NCI-H2107 (cell line): ENCODE measurements at places on chromosomes 12 and 14.

- no peak for DNase-seq
Measured at GRCh38 chr12:102593134-102593533, 112.8 kb upstream of the IGF1 start.

- DNase-seq = no peak
Measured at GRCh38 chr12:122837306-122838265, 2.3 kb downstream of the HIP1R start.

DNA sequence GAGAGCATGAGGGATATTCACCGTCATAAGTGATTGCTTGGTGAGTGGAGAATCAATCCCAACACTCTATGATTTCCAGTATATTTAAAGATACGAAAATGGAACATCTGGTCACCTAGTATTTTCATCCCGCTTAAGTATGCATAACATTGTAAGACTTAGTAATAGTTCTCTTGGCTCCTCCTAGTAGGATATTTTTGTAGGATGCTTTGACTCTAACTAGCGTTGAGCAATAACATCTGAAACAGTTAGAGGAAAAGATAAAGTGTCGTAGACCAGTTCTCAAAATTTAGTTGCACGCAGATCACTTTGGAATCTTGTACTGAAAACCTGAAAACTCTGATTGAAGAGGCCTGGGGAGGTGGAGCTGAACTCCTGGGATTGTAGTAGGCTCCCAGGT lies 7.6 kb downstream of the SAMD4A start:
- no peak for DNase-seq

- no peak for DNase-seq
Measured at GRCh38 chr14:90715993-90716392, 100.2 kb downstream of the TTC7B start.

GRCh38 chr14:77488558-77488957 lies 10.1 kb downstream of the ISM2 start:
- DNase-seq = no peak

DNA sequence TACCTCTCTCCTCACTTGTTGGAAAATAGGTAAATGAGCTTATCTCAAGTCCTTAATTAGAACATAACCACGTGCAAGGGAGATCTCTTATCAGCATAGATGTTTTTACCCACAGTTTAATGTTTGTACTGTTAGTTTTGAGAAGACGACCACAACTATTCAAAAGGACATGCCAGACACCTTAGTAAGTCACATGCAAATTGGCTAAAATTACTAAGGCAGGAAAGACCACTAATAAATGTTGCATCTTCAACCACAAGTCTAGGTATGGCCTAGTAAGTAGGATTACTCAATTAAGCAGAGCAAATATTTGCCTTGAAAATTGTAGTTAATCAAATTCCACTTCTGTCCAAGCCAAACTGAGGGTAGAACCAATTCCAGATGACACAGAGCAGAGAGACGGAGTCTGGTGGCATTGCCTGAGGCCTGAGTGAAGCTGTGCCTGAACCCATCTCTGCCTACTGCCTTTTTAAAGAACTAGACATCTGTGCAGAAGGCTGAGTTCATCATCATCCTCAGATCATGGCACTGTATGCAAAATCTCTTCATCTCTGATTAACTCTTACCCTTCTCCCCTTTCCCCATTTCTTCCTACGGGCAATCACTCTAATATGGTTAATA lies 29.7 kb upstream of the CHST11 start:
- no peak for DNase-seq

GRCh38 chr14:23572836-23573235 lies 5.2 kb upstream of the AP1G2 start:
- no peak for DNase-seq
